ENCODE measurements at places on chromosomes 12 and 14.

DNA sequence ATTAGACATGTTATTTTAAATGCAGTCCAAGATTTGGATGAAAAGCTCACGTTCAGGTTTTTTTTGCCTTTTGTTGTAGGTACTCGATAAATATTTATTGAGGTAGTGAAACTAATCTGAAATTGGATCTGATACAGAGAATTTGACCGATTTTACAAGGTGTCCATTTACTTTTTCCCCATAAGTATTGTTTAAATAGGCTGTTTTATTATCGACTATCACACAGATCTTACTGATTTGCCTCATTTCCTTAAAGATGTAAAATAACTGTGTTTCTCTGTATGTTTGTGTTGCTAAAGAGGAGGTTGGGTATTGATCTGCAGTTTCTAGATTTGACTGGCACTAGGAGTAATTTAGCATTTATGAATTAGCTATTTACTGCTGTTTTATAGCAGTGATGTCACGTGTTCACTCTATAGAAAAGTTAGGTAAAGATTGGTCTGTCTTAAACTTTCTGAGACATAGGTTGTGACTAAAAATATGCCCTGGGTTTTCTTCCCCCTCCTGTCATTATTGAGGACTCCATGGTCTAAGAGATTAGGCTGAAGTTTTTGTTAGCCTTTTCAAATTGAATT is 3.5 kb downstream of the RAP1B start:
- H3K36me3 ChIP-seq, result peaks cover 41% of the 10 kb centered on the region
- H3K27ac ChIP-seq, result peak overlapping the region; percentile 74
- peaks cover 62% of the 10 kb centered on the region for H3K4me1 ChIP-seq
- H3K4me3 ChIP-seq, result peak overlapping the region; percentile 99
- no peaks in the 10 kb centered on the region for H3K27me3 ChIP-seq
- DNase-seq, result no peak

DNA sequence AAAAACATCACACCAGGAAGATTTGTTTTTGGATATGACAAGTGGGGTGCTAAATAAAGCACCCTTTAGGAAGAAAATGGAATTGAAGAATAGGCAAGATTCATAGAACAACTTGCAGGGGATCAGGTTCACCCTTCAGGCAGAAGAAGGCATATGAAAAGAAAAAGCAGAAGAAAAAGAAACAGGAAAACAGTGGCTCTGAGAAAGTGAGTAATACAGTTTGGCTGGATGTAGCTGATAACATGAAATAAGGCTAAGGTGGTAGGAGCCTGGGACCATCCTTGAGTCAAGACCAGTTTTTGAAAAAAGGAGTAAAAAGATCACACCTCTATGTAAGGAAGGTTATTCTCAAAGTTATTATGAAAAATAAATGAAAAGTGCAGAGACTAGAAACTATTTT is 42.4 kb downstream of the TRIP11 start:
- peaks cover 25% of the 10 kb centered on the region for H3K36me3 ChIP-seq
- H3K4me3 ChIP-seq, result no peak overlapping the region
- H3K27me3 ChIP-seq, result no peaks in the 10 kb centered on the region
- DNase-seq, result no peak
- peak overlapping the region; percentile 56 for H3K27ac ChIP-seq

GRCh38 chr12:93664573-93665138 is 12.5 kb upstream of the CRADD start:
- H3K36me3 ChIP-seq, result peaks cover 2% of the 10 kb centered on the region
- no peak for DNase-seq
- no peak overlapping the region for H3K27ac ChIP-seq
- H3K27me3 ChIP-seq, result no peaks in the 10 kb centered on the region
- H3K4me1 ChIP-seq, result no peaks in the 10 kb centered on the region

- H3K36me3 ChIP-seq, result no peaks in the 10 kb centered on the region
- H3K4me1 ChIP-seq, result no peaks in the 10 kb centered on the region
- H3K27ac ChIP-seq, result no peak overlapping the region
- no peak overlapping the region for H3K4me3 ChIP-seq
These were observed 232.9 kb downstream of the ATP23 start for GRCh38 chr12:58174316-58174715.

DNA sequence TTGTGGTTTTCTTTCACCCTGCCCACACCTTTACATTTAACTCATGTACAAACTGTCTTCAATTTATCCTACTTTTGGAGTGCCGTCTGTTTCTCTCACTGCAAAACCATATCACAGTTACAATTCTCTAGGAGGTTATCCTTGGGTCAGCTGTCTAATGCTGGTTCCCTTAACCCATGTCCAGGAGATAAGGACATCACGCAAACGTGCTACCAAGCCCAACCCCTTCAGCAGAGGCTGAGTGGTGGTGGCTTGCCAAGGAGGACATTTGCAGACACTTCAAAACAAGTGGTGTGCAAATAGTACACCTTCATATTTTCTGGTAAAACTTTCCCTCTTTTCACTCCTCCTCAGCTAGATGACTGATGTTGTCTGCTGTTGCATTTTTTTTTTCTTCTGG is 167.9 kb downstream of the PAX9 start:
- H3K4me1 ChIP-seq, result no peaks in the 10 kb centered on the region
- H3K27me3 ChIP-seq, result no peaks in the 10 kb centered on the region
- no peak overlapping the region for H3K4me3 ChIP-seq
- no peak overlapping the region for H3K27ac ChIP-seq

- no peak overlapping the region for H3K27ac ChIP-seq
- no peak for DNase-seq
- H3K36me3 ChIP-seq, result peaks cover 1% of the 10 kb centered on the region
- no peak overlapping the region for H3K4me3 ChIP-seq
These were observed 31.9 kb downstream of the SERPINA1 start for GRCh38 chr14:94356379-94357056.

- H3K27me3 ChIP-seq, result peaks cover 24% of the 10 kb centered on the region
- DNase-seq, result no peak
- H3K4me1 ChIP-seq, result no peaks in the 10 kb centered on the region
- no peak overlapping the region for H3K27ac ChIP-seq
- no peaks in the 10 kb centered on the region for H3K36me3 ChIP-seq
- no peak overlapping the region for H3K4me3 ChIP-seq
These were observed 197.6 kb downstream of the AACS start for GRCh38 chr12:125262851-125263250.
